ENCODE measurements at places on chromosomes 12 and 14.

DNA sequence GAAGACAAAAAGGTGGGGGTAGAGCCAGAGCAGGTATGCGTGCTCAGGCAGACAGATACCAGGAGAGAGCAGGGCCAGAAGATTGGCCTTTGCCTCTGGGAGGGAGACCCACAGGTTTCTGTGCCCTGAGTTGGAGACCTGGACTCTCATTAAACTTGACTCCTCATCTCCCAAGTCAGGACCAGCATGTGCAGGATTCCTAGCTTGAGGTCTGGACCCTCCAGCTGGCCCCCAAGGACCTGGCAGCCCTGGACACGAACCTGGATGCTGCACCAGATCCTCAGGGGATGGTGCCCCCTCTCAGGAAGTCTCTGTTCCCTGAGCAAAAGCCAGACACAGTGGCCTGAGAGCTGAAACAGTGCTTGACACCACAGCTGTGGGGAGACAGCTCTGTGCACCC lies 10.5 kb upstream of the KRT73 start:
- DNase-seq, result no peak

DNA sequence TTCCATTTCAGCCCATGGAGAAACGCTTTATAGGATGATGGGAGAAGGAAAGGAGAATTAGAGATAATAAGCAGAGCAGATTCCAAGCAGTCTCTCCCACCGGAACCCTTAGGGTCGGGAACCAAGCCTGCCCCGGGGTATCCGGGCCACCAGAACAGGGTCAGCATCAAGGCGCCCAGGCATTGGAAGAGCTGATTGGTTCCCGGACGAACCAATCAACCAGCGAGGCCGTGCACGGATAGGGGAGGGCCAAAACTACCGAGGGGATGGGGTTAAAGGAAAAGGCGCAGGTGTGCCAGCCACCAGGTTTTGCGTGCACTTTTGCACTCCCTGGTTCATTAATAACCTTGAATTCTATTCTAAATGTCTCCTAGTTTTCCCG lies 1.7 kb downstream of the PPM1H start:
- no peak for DNase-seq

DNA sequence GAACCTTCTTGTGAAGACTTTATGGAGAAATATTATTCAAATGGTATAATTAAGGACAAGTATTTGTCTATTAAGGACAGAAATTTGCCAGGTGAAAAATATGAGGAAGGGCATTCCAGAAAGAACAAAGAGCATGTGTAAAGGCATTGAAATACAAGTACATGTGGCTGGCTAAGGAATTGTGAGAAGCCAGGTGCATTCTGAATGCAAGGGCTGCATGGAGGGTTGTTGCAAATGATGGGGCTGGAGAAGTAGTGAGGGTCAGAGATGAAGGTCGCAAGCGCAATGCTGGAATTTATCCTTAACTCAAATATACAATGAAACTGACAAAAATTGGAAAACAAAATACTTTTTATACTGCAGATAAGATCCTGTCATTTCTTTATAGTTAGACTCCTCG lies 437.7 kb downstream of the ADAMTS20 start:
- no peak for DNase-seq

DNA sequence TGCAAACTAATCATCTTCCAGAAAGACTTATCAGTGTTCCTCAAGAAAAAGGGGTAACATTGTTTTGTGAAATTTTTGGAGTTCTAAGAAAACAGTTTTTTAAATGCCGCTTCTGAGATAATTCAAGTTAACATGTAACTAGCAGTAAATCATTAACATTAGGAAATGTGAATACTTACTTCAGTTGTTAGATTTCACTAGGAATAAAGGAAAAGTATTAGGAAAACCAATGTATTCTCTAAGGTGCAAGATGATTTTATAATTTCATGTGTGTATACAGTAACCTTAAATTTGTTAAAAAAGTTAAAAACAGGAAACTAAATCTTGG lies 36.8 kb downstream of the PAPOLA start:
- no peak for DNase-seq

DNA sequence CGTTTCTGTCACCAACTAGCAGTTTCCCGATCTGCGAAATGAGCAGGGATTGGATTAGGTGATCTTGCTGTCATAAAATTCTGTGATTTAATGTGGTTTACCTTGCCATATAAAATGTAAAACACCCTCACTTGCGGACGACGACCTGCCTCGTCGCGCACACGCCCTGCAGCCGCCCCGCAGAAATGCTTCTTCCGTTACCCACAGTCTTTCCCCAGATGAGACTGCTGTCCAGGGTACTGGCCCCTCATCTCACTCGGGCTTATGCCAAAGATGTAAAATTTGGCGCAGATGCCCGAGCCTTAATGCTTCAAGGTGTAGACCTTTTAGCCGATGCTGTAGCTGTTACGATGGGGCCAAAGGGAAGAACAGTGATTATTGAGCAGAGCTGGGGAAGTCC lies 17.7 kb upstream of the FOXJ2 start:
- no peak for DNase-seq

DNA sequence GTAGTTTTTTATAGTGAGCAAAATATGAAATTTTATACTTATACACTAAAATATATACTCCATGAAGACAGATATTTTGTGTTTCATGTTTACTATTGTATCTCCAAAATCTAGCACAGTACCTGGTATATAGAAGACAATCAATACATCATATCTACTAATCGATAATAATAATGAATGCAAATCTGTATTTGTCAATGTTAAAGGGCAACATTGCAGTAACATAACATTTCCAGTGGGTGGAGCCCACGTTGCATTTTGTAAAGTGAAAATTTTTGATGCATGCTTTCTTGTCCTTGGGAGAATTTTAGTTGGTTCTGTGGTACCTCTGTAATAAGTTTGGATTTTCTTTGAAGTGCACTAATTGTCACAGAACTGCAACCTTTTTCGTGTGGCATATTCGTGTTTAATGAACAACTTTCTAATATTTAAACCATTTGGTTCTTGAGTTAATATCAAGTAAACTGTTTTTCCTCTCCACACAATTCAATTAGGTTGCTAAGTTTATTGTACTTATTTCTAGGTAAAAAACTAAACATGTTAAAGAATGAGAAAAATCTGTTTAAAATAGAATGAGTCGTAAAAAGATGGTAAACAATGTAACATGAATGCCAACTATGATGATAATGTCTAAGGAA lies 47.4 kb downstream of the AVPR1A start:
- peak; percentile 30 for DNase-seq

GRCh38 chr12:8852119-8852518 lies 29.7 kb downstream of the A2ML1 start:
- no peak for DNase-seq

GRCh38 chr14:68512088-68512487 lies 280.8 kb downstream of the ZFP36L1 start:
- DNase-seq, result no peak

DNA sequence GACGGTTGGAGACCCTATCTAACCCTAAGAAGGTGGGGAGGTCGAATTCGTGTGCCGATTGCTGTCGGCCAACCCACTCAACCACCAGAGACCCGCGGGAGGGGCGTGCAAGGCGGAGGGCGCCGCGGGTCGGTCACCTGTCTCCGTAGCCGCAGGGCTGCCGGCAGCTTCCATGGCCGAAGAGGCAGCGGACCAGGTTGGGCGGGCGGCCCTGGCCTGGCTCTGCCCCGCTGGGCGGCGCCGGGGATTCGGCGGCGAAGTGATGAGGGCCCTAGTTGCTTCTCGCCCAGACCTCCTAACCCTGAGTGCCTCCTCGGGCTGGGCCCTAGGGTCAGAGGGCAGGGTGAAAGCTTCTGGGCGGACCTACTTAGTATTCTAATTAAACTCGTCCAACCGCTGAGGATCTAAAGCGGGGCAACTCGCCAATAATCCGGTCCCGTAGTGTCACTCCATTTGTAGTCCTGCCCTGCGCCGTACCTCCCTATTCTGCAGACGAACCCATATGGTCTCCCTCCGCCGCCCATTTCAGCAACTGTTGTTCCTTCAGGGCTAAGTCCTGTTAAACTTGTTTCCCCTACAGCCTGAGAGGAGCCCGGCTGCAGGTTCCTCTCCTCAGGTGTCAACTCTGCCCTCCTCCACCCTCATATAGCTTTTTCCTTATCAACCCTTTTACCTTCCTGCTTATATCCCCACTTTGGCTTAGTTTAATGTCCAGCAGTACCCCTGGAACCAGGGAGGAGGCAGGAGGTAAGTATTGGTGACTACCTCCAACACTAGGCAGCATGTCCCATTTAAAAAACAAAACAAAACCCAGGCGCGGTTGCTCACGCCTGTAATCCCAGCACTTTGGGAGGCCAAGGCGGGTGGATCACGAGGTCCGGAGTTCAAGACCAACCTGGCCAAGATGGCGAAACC lies at the start of gene PYM1:
PYM1 (minus strand) TSS at position 307 of the 915 bp plus-strand sequence; CDS start at position 174, 133 bp downstream.
- DNase-seq, result peak; percentile 61

DNA sequence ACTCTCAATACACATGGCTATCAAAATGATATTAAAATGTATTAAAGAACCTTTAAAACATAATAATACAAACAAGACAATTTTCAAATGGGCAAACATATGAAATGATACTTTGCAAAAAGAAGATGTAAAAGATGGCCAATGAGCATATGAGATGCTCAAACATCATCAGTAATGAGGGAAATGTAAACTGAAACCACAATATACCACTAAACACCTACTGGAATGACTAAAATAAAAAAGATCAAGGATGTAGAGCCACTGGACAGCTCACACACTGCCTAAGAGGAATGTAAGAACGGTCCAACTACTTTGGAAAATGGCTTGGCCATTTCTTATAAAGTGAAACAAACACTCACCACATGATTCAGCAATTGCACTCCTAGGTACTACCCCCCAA lies 97.2 kb upstream of the BBS10 start:
- no peak for DNase-seq

GRCh38 chr12:81520064-81520945 lies 238.8 kb downstream of the PPFIA2 start:
- no peak for DNase-seq

- DNase-seq, result no peak
Measured at GRCh38 chr12:97568336-97569180, 106.0 kb downstream of the RMST start.

DNA sequence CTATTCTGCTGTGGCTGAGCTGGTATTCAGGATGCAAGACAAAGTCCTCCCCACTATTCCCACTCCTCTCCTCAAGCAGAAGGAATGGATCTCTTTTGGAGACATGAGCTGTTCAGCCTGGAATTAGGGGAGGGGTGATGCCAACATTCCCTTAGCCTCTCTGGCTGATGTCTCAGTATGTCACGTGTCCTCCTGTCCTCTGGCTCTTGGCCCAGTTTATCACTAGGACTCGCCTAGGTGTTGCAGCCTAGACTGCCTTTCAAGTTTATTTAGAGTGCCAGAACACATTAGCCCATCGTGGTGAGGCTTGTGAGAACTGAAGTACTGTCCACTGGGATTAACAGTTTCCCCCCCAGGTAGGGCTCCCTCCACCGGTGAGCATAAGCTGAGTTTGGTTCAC lies 239.9 kb upstream of the MIS18BP1 start:
- no peak for DNase-seq

GRCh38 chr14:62133776-62134550 lies 371.7 kb downstream of the SNAPC1 start:
- DNase-seq, result no peak

GRCh38 chr14:36439766-36440165 lies 80.3 kb downstream of the NKX2-1 start:
- DNase-seq, result no peak

DNA sequence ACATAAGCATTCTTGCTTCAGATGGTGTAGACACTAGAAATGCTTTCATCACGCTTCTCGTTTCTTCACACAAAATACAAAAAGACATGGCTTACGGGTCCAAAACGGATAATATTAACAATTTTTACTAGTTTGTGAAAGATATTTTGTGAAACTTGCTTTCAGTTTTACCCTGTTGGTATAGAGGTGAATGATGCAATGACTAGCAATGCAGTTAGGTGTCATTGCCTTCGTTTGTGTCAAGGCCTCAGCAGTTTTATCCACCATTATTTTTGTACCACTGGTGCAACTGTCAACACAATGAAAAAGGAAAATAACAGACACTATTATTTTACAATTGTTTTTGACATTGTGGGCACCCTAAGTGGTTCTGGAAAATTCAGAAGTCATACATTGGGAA lies 323.0 kb downstream of the FLRT2 start:
- DNase-seq, result no peak

DNA sequence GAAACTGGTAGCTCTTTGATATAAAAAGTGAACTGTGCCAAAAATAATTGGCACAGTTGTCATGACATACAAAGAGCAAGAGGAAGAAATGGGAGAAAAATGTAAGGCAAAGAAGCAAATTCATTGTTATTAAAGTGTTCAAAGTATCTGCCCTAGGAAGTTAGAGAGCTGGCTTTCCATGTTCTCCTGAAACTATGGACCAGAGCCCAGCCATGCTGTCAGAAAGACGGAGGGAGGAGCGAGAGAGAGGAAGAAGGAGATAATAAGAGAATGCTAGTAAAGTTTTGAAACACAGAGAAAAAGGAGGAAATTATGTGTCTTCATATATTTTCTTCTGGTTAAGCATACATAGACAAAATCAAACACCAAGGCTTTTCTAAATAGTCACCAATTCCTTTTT lies 78.1 kb upstream of the PELI2 start:
- DNase-seq, result no peak

DNA sequence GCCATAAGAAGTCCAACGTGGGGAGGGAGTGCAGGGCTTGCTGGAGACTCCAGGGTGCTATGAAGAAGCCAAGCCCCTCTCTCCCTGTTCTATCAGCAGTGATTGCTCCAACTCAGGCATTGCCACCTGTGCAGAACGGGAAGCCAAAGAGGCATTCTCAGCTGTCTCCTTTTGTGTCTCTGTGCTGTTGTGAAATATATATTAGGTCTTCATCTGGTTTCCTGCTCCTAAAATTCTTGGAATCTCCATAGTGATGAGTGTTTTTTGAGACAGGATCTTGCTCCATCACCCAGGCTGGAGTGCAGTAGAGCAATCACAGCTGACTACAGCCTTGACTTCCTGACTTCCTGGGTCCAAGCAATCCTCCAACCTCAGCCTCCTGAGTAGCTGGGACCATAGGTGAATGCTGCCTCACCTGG lies 51.2 kb upstream of the AEBP2 start:
- no peak for DNase-seq

DNA sequence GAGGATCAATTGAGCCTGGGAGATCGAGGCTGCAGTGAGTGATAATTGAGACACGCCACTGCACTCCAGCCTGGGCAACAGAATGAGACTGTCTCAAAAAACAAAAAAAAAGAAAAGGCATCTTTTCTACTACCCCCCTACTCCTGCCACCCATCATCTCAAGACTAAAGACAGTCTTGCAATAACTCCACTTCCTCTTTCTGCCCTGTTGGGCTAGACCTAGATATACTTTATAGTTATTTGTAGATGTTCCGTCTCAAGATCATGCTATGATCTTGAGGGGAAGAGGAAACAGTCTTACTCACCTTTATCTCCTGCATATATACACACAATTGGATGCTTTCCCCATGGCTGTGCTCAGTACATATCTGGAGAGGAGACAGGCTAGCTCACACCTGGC lies 12.1 kb upstream of the ESPL1 start:
- DNase-seq, result no peak

- DNase-seq, result no peak
Measured at GRCh38 chr12:51415931-51416330, 8.7 kb upstream of the SLC4A8 start.

GRCh38 chr14:75042035-75042434 lies 9.2 kb downstream of the MLH3 start:
- no peak for DNase-seq

- no peak for DNase-seq
Measured at GRCh38 chr14:85154714-85155113, 375.2 kb upstream of the FLRT2 start.
